ENCODE measurements at places on chromosomes 6 and 20.

DNA sequence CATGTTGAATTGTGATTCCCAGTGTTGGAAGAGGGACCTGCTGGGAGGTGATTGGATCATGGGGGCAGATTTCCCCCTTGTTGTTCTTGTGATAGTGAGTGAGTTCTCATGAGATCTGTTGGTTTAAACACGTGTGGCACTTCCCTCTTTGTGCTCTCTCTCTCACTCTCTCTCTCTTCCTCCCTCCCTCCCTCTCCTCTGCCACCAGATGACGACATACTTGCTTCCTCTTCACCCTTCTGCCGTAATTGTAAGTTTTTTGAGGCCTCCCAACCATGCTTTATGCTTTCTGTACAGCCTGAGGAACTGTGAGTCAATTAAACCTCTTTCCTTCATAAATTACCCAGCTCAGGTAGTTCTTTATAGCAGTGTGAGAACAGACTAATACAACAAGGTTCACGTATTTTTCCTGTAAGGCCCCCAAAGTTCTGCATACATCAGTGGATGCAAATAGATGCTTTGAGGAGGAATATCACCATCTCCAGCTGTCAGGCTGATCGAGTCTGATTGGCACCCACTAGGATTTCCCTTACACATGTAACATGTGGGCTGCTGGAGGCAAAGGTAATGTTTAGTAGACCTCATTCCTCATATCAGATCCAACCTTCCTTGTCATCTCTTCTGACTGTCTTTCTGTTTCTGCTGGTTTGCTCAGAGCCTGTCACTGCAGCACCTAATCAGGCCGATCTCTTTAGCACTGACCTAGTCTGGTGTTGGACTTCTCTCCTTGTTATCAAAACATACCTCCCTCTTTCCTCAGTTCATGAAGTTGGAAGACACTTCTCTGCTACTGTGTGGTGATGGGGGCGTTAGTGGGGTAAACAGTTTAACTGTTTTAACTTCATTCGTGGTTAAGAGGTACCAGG, 54.3 kb upstream of the BACH2 start:
- no peak for DNase-seq

GRCh38 chr20:39885975-39886649, 802.9 kb downstream of the MAFB start:
- no peak for DNase-seq

- no peak for DNase-seq
Measured at GRCh38 chr20:14600527-14600926, 263.1 kb upstream of the FLRT3 start.

- no peak for DNase-seq
Measured at GRCh38 chr6:149723771-149724417, 6.0 kb upstream of the LATS1 start.

DNA sequence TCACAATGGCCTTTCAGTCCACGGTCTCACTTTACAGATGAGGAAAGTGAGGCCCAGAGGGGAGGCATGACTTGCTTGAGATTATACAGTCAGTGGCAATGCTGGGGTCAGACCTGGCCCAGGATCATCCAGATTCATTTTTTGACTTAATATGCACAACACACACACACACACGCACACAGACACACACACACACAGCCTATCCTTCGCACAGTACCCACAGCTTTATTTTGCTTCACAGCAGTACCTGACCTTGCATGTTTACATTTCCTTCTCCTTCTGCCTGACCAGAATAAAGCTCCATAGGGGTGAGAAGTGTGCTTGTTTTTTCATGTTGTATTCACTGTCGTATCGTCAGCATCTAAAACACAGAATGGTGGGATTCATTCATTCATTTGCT, 79.8 kb downstream of the VEGFA start:
- DNase-seq = no peak

DNA sequence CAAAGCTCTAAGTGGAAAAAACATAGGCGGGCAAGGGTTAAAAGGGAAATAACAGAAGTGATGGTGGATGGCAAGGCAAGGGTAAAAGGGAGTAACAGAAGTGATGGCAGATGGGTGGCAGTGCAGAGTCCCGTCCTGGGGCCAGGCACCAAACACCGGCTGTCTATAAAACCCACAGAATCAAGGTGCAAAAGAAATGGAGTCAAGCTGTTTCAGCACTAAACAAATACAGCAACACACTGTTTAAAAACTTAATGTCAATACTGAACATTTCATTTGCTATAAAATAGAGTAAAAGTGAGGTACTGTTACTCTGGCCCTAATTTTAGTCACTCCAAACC, 87.6 kb downstream of the MAN1A1 start:
- DNase-seq = no peak

GRCh38 chr6:158085261-158086053, 82.6 kb downstream of the SERAC1 start:
- DNase-seq = no peak

DNA sequence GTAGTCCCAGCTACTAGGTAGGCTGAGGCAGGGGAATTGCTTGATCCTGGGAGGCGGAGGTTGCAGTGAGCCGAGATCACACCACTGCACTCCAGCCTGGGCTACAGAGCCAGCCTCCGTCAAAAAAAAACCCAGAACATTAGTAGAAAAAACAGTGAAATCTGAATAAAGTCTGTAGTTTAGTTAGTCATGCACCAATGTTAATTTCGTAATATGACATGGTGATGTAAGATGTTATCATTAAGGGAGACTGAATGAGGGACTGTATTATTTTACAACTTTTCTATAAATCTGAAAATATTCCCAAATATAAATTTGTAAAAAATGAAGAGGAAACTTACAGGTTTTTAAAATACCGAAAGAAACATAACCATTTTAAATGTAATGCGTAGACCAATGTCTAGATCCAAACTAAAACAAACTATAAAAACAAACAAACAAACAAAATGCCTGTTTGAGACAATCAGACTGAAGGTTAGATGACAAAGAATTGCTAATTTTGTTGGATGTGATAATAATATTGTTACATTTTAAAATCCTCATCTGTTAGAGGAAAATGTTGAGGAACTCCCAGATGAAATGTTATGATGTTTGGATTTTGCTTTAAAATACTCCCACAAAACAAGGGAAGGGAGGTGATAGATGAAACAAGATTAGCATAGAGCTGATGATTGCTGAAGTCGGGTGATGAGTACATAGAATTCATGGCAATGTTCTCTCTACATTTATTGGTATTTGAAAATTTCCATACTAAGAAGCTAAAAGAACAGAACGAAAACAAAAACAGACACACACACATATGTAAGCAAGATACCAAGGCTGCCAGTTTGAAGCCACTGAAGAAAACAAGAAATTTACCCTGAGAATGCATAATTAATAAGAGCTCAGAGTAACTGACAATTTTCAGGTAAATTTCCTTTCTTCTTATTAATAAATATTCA, 1.8 kb downstream of the GSTA4 start:
- DNase-seq = no peak

DNA sequence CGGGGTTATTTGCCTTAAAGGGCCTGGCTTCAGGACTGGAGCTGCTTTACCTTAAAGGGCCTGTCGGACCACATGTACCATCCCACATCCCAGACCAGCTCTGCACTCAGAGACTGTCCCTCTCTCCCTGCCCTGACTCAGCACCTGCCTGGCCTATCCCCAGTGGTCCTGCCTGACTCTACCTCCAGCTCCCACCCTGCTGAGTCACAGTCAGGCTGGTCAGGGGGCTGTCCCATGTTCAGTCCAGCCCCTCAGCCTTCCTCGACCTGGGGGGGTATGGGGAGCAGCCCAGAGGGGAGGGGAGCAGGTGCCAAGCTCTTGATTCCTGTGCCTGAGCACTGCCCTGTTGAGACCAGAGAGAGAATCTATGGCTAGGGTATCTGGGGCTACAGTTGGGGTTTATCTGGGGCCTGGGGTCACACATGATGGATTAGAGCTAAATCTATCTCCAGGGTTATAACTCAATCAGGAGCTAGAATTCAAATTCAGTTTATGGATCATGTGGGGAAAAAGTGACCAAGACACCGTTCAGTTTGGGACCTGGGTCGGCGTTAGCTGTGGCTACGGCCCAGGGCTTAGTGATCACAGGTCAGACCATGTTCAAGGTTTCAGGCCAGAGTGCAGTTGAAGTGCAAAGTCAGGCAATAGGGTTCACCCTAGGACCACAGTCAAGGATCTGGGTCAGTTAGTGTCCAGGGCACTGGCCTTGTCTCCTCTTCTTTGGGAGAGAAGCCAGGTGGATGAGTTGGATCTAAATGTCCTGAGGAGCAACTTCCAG, 9.4 kb upstream of the TRIB3 start:
- DNase-seq = no peak

DNA sequence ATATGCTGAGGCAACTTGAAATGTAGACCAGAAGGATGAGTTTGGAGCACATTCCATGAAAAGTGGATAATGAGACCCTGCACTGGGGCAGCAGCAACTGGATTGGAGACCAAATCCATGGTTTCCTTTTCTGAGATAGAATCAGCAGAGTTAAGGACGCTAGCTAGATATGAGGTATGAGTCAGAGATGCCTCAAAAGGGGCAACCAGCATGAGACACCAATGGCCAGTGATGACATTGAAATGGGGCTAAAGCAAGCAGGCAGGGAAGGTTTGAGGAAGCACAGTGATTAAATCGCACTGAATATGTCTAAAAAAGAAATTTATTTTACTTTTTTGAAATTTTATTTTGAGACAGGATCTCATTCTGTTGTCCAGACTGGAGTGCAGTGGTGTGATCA, 802.4 kb downstream of the TFAP2A start:
- no peak for DNase-seq

DNA sequence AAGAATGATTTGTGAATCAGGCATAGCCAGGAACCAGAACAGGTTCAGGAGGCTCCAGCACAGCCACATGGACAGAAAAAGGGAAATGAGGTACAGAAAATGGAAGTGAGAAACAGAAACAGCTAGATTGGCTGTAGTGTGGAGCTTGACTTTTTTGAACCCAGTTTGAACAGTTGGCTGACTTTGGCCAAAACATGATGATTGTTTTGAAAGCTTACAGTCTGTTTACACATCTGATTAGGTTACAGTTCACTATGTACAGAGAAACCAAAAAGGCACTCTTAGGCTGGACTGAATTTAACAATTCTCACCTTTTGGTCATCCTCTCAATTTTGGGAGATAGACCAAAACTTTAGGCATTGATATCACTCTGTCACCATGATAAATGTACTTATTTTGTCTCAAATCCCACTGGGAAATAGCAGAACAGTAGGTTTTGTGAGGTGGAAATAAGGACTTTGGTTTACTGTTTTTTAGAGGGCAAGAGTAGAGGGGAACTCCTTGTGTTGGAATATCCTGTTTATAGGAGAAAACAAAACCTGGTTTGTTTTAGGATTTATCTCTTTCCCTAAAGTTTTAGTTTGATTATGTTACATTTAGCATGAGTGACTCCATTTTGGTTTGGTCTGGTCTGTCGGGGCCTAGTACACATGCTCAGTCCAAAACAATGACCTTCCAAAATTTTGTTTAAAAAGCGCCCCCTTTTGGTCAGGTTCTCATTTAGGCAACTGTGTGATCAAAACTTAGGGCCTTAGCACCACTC, 123.1 kb downstream of the OLIG3 start:
- no peak for DNase-seq

Data from T-helper 2 cell (primary cell).